ENCODE measurements at places on chromosomes 2 and 18. TPM values are rescaled to one million over a fixed set of nuclear protein-coding genes. Genes with fewer than 3 reads are reported as not detected.

TEKT4 gene
- total RNA-seq, result not detected

PLCL1 gene
- total RNA-seq, result 10.7 TPM

CFAP221 gene
- total RNA-seq, result not detected

DNA sequence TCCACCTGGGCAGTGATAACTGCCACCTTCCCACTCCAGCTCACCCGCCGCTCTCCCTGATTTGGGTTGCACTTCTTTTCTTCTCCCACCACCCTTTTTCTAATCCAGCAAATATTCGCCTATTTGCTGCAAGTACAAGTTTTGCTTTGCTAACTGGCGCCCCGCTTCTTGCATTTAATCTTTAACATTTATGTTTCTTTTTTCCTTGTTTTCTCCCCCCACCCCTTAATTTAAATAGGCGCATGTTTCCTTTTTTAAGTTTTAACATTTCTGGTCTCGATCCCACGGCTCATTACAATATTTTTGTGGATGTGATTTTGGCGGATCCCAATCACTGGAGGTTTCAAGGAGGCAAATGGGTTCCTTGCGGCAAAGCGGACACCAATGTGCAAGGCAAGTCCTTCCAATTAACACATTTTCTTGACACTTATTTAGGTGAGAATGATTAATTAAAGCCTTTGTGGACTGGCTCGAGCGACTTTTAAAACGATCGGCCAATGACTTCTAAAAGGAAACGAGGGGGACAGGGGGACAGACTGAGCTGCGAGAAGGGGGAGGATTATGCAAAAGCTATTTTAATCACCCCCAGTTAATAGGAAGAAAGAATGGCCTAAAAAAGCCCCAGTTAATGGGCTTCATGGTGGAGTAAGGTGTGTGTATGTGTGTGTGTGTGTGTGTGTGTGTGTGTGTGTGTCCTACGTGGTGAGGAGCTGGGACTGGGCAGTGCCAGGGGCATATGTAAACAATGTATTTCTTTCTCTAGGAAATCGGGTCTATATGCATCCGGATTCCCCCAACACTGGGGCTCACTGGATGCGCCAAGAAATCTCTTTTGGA is 1.6 kb downstream of the TBR1 start:
- peaks cover 80% of the 10 kb centered on the region for H3K27me3 ChIP-seq
- H3K4me1 ChIP-seq, result peaks cover 24% of the 10 kb centered on the region
- DNase-seq, result no peak
- peak overlapping the region; percentile 19 for H3K4me3 ChIP-seq
- H3K27ac ChIP-seq, result no peak overlapping the region

DNA sequence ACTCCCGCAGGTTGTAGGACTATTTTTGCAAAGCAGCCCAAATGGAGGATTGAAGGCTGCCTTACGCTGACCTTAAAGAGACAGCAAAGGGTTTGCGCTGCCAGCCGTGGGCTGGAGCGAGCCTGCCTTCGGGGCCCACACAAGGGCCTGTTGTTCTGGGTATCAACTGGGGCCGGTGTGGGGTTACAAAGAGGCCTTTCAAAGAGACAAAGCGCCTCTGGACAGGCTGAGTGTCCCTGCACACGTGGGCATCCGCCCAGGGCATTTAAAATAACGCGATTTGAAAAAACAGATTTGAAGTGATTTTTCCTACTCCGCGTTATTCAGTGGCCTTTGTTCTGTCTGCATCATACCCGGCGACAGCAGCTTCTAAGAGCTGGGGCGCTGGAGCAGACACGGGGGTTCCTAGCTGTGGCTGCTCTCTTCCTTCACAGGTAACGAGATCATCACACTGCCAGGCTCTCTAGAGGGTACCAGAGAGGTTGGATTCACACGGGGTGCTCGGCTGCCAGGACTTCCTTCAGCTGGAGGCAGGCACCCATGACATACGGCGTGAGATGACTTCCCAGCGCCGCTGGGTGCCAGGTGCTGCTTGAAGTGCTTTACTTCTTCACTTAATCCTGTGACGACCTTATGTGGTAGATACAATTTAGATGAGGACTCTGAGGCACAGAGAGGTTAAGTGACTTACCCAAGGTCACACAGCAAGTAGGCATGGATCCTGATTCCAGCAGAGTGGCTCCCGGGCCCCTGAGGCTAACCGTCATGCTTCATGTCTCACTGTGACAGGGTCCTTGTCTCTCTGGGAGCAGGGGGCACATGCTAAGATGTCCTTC is 32.2 kb downstream of the MAL start:
- DNase-seq, result no peak
- no peak overlapping the region for H3K27ac ChIP-seq
- peaks cover 3% of the 10 kb centered on the region for H3K27me3 ChIP-seq

- H3K4me3 ChIP-seq, result no peak overlapping the region
- H3K36me3 ChIP-seq, result no peaks in the 10 kb centered on the region
- H3K4me1 ChIP-seq, result no peaks in the 10 kb centered on the region
- H3K27me3 ChIP-seq, result no peaks in the 10 kb centered on the region
- DNase-seq, result no peak
- H3K27ac ChIP-seq, result no peak overlapping the region
Measured at GRCh38 chr2:125643128-125643527, 1012.8 kb upstream of the GYPC start.

GRCh38 chr2:25065768-25066167 is 23.9 kb downstream of the EFR3B start:
- no peaks in the 10 kb centered on the region for H3K27me3 ChIP-seq
- no peak overlapping the region for H3K27ac ChIP-seq
- DNase-seq, result no peak
- no peaks in the 10 kb centered on the region for H3K36me3 ChIP-seq

DNA sequence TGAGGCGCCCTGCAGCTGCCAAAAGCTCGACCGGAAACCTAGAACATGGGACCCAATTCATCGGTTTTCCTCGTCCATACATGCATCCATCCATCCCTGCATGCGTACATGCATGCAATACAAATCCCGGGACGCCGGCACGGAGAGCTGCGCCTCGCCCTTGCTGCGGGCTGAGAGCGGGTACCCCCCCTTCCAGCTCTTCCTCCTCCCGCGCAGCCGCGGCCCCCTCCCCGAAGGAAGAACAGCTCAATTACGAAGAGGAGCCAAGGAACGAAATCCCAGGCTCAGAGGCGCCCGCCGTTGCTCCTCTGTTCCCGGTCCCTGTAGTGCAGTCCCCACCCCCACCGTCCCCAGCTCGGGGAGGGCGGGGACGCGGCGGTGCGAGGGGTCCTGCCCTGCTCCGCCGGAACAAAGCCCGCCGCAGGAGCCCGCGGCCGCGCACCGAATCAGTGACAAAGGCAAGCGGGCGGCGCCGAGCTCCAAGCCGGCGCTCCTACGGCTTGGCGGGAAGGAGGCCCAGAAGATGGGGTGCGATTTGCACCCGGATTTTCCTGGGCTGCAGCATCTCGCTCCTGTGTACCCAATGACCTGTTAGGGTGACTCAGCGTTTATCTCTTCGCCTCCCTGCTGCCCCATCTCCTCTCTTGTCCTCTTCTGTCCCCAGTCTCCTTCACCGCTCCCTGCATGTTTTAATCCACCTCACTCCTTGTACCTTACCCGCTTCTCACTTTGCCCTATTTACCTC is 8.9 kb upstream of the POU3F3 start:
- H3K4me1 ChIP-seq, result peaks cover 13% of the 10 kb centered on the region
- DNase-seq, result no peak
- H3K27ac ChIP-seq, result no peak overlapping the region
- H3K27me3 ChIP-seq, result peaks cover 91% of the 10 kb centered on the region

DNA sequence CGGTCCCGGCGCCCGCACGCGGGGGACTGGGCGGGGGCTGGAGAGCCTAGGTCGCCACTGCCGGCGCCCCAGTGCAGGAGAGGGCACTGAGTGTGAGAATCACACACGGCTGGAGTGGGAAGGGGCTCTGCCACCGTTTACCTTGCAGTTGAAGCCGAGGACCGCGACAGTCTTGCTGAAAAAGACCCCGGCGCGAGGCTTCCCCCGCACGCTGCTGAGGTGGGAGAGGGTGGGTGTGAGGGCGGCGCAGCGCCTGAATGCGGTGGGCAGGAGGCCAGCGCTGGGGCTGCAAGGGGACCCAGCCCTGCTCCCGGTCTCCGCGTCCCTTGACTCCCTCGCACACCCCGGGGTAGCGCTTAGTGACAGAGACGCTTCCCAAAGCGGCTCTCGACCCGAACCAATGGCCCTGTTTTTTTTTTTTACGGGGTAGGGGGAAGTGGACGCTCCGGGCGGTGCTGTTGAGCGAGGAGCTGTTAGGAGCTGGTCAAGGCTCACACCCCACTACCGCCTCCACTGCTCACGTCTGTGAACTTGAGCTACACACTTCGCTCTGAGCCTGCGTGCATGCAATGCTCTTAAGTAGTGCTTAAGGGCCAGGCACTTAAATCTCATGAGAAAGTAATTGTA is 794 bp downstream of the NOTO start:
- no peak overlapping the region for H3K4me3 ChIP-seq
- no peak for DNase-seq
- H3K27me3 ChIP-seq, result peaks cover 62% of the 10 kb centered on the region

- H3K27ac ChIP-seq, result no peak overlapping the region
- DNase-seq, result no peak
- no peaks in the 10 kb centered on the region for H3K27me3 ChIP-seq
- H3K36me3 ChIP-seq, result no peaks in the 10 kb centered on the region
- H3K4me1 ChIP-seq, result no peaks in the 10 kb centered on the region
Measured at GRCh38 chr2:184628051-184628450, 29.7 kb downstream of the ZNF804A start.

DNA sequence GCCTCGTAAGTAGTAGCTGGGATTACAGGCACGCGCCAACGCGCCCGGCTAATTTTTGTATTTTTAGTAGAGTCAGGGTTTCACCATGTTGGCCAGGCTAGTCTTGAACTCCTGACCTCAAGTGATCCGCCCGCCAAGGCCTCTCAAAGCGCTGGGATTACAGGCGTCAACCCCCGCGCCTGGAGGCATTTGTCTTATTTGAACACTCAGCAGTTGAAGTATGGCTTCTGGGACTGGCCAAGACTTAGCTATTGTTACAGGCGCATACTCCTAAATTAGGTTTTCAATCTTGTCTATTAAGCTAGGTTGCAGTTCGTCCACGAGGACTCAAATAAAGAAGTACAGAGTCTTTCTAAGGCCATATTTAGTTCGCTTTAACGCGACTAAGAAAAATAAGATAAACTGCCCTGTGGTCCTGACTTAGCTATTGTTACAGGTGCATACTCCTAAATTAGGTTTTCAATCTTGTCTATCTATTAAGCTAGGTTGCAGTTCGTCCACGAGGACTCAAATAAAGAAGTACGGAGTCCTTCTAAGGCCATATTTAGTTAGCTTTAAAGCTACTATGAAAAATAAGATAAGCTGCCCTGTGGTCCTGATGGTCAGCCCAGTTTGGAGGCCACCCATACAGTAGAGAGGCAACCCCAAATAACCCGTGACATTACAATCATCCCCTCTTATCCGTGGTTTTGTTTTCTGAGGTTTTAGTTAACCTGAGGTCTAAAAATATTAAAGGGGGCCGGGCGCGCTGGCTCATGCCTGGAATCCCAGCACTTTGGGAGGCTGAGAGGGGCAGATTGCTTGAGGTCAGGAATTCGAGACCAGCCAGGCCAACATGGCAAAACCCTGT is 20.8 kb upstream of the MTA3 start:
- DNase-seq, result no peak
- H3K27me3 ChIP-seq, result no peaks in the 10 kb centered on the region
- H3K4me1 ChIP-seq, result no peaks in the 10 kb centered on the region

PSTPIP2 gene
- 18.2 TPM for total RNA-seq

DNA sequence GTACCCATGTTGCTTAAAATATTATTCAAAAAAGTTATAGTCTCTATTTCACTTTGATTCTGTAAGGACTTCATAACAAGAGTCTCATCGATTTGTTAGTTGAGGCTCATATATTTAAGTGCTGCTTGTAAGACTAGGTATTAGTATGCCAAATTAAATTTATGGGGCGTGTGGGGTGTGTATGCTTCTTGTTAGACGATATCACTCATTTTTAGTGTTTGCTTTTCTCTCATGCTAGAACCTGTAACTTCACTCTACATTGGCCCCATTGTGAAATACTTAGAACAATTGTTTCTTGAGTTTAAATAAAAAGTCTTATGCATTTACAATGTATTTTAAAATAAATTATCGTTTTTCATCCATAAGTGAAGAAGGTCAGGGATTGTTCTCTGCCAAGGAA is 63.6 kb downstream of the CTNNA2 start:
- no peak overlapping the region for H3K4me3 ChIP-seq
- H3K27ac ChIP-seq, result no peak overlapping the region
- H3K4me1 ChIP-seq, result no peaks in the 10 kb centered on the region

APCDD1 gene
- 4.8 TPM for total RNA-seq

DNA sequence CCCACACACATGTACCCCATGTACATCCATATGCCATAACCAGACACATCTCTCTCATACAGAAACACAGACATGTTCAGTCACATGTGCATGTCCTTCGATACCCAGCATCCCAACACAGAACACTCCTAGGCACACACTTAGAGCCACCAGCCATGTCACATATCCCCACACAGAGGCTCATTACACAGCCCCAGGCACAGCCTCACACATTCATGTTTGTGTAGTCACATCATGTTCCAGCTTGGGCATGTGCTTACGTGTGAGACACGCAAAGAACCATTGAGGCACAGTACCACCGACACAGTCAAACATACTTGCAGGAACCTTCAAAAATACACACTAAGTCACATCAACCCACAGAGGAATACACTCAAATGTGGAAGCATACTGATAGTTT is 17.3 kb downstream of the FBXO41 start:
- DNase-seq, result no peak
- H3K36me3 ChIP-seq, result no peaks in the 10 kb centered on the region
- H3K27ac ChIP-seq, result no peak overlapping the region
- H3K27me3 ChIP-seq, result peaks cover 47% of the 10 kb centered on the region

DNA sequence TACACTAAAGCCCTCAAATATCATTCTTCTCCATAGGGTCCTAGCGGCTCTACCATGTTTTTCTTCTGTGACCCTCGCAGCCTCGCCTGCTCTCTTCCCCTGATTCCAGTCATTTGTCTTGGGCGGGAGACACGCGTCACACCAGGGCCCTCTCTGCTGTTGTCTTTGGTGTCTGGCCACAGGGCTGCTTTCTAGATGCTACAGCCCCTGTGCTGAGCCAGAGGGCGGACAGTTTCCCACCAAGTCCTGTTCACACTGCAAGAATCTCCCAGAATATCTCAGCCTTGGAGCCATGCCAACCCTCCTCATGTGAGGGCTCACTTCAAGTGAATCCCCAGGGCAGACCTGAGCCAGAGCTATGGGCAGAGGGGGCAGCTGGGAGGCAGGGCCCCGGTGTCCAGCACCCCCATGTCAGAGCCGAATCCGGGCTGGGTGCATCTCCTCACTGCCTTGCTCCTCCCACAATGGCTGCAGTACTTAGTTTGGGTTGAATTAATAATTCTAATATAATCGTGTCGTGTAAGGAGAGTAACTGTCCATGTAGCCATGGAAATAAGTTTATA is 42.1 kb downstream of the DIPK1C start:
- peaks cover 6% of the 10 kb centered on the region for H3K27me3 ChIP-seq
- no peaks in the 10 kb centered on the region for H3K36me3 ChIP-seq
- DNase-seq, result no peak
- no peak overlapping the region for H3K4me3 ChIP-seq
- no peak overlapping the region for H3K27ac ChIP-seq

STAT4 gene
- 0.73 TPM for total RNA-seq

SOWAHC gene
- total RNA-seq, result 1.4 TPM

DNA sequence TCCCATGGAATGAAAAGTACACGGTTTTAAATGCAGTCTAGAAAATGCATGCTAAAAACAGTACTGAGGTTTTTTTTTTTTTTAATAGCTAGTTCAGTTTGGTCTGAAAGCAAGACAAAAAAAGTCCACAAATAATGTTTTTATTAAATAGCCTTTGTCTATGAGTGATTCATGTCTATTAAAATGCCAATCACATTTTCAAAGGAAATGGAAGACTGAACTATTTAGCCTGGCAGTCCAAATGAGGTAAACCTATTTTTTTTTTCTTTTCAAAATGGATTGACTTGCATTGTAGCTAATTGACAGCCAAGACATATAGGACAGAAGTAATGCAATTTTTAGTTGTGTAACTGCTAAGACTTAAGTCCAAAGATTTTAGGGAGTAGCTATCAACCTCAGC is 90.3 kb downstream of the LRP1B start:
- no peaks in the 10 kb centered on the region for H3K36me3 ChIP-seq
- no peaks in the 10 kb centered on the region for H3K4me1 ChIP-seq
- no peak overlapping the region for H3K4me3 ChIP-seq
- no peak for DNase-seq
